ENCODE measurements at places on chromosomes 6 and 20.

DNA sequence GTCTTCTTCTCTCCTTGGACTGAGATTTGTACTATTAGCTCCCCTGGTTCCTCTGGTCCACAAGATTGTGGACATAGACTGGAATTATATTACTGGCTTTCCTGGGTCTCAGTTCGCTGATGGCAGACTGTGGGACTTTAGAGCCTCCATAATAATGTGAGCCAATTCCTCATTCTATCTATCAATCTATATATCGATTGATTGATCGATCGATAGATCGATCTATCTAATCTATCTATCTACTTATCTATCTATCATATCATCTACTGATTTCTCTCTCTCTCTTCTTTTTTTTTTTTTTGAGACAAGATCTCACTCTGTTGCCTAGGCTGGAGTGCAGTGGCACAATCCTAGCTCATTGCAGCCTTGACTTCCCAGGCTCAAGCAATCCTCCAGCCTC lies 51.5 kb upstream of the DDR1 start:
- no peak for DNase-seq

DNA sequence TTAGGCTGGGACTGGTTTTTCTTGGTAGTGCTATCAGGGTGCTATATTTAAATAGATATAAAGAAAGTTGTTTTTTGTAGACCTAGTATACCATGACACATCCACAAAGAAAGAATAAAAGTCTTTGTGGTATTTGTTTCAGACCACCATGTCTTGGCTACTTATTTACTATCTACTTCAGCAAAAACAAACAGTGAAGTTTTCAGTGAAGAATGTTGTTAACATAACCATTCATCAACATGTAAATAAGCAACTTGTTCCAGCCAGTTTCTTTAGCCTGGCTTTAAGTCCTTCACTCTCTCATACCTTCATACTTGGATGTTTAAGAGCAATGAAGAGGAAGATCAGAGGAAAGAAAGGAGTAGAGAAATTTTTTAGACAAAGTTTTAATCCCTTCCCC lies 624.1 kb downstream of the CD109 start:
- no peak for DNase-seq

GRCh38 chr6:42407379-42407778 lies 44.3 kb downstream of the TRERF1 start:
- DNase-seq, result no peak

DNA sequence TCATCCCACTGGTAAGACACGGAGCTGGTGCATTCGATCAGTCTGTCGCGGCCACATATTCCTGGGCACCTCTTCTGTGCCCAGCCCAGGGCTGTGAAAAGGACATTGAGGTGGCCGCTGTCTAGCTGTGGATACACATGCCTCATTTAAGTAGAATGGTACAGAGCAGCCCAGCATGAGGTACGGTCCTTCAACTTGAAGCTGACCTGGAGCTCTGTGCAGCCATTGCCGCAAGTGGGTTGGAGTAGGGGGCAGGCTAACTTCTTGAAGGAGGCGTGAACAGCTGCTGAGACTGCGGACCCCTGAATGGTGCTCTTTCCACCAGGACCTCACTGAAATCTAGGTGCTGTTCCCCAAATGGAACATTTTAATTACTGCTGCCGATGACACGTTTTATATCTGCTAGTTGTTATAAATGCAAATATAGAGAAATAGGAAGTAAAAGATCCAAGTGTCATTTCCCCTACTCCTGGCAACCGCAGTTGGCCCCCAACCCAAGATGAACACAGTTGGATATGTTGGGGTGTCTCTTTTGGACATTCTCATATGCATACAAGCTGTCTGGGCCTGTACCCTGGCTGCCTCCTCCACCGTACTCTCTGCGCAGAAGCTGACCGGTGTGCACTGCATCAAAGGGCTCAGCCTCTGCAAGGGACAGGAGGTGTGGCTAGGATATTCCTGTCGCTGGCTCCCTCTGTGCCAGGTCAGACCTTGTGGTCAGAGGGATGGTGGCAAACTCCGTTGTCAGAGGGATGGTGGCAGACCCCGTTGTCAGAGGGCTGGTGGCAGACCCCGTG lies 86.1 kb downstream of the CDC5L start:
- DNase-seq, result no peak

- no peak for DNase-seq
Observed at GRCh38 chr6:30042476-30042875, 18.6 kb upstream of the POLR1H start.

- DNase-seq, result no peak
Observed at GRCh38 chr6:55543633-55544309, 35.2 kb downstream of the HMGCLL1 start.

DNA sequence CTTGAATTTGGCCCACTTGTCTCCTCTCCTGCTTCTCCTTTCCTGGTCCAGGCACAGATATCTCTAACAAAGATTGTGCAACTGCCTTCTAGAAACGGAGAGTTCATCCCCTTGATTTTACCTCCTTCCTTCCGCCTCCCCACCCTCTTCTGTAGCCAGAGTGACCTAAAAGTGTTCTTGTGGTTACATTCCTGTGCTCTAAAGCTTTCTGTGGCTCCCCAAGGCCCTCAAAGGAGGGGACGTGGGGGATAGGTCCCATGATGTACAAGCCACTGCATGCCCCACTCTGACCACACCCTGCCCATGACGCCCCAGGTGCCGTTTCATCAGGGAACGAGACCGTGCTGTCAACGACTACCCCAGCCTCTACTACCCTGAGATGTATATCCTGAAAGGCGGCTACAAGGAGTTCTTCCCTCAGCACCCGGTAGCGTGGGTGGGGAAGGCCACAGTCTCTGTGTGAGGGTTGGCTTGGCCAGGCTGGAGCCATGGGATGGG lies 8.2 kb downstream of the CDC25B start:
- DNase-seq, result no peak

DNA sequence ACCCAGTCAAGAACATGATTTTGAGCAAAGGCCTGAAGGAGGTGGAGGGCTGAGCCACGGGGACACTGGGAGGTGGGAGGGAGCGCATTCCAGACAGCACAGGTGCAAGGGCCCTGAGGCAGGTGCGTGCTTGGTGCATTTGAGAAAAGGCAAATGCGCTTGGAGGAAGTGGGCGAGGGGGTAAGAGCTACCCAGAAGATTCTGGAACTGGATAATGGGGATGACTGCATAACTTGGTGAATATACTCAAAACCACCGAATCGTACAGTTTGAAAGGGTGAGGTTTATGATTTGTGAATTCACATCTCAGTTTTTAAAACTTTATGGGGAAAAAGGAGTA lies 9.8 kb downstream of the PREX1 start:
- no peak for DNase-seq

GRCh38 chr20:10313701-10314100 lies 95.1 kb downstream of the SNAP25 start:
- no peak for DNase-seq

- DNase-seq, result no peak
Observed at GRCh38 chr6:118408863-118409262, 139.2 kb upstream of the PLN start.

DNA sequence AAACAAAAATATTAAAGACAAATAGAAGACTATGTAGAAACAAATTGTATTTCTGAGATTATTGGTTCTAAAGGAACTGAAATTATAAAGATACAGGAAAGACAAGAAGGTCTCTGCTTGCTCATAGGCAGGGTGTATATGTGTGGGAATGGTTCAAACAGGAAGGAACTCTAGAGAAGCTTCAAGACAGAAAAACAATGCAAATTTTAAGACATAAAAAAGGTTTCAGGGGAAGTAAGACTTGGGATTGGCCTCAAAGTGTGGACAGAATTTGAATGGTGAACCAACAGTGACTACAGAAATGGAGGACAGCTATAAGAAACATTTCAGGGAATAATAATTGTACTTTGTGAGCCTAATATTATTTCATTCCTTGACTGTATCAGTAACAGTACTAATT lies 50.3 kb downstream of the OR2B2 start:
- no peak for DNase-seq

DNA sequence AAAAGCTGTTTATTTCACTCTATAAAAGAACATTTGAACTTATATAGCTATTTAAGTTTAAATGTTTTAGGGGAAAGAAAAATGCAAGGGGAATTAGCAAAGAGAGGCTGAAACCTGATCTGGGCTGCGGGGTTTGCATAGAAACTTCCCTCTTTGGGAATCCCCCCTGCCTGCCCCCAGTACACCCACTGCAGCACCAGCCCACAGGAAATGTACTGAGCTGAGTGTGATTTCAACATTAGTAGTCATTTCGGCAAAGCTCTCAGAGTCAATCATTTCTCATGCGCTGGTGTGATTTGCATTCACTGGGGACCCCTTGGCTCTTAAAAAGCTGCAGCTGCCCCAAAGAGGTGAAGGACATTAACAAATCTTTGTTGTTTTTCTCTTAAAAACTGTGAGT lies 859.4 kb downstream of the MAFB start:
- DNase-seq, result no peak

GRCh38 chr6:72748759-72749158 lies 126.9 kb downstream of the KCNQ5 start:
- no peak for DNase-seq

DNA sequence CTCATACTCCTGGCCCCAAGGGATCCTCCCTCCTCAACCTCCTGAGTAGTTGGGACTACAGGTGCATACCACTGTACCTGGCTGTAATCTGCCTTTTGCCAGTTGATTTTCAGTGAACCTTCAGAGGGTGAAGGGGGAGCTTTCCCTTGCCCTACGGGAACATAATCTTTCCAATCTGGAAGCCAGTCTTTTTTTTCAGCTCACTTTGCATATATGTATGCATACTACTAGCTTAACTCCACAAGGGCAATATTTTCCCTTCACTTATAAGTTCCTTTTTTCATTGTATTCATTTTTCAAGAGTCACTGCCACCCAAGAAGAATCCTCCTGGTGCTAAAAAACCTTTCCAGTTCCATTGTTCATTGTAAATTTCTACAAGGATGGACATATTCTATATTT lies 53.4 kb upstream of the GCM1 start:
- DNase-seq, result no peak

GRCh38 chr6:133218852-133219251 lies 22.3 kb upstream of the EYA4 start:
- DNase-seq, result no peak

GRCh38 chr6:106451439-106451838 lies 90.9 kb downstream of the CRYBG1 start:
- DNase-seq, result no peak

- DNase-seq, result no peak
Observed at GRCh38 chr6:127162836-127163235, 44.4 kb downstream of the RSPO3 start.

DNA sequence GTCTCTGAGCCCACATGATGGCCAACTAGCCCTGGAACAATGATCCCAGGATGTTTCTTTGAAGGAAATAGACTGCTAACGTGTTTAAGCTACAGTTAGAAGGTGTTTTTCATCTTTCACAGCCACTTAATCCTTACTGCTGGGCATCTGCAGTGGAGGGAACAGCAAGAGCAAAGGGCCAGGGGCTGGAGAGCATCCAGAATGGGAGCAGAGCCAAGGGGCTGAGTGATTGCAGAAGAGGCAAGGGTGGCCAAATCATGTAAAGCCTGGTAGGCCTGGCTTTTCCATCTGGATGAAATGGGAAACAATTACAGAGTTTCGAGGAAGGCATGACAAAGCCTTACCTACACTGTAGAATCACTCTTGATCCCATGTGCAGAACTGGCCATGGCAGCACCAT lies 18.7 kb upstream of the LAMP5 start:
- no peak for DNase-seq

- no peak for DNase-seq
Observed at GRCh38 chr20:35883336-35883777, 70.9 kb downstream of the SCAND1 start.

DNA sequence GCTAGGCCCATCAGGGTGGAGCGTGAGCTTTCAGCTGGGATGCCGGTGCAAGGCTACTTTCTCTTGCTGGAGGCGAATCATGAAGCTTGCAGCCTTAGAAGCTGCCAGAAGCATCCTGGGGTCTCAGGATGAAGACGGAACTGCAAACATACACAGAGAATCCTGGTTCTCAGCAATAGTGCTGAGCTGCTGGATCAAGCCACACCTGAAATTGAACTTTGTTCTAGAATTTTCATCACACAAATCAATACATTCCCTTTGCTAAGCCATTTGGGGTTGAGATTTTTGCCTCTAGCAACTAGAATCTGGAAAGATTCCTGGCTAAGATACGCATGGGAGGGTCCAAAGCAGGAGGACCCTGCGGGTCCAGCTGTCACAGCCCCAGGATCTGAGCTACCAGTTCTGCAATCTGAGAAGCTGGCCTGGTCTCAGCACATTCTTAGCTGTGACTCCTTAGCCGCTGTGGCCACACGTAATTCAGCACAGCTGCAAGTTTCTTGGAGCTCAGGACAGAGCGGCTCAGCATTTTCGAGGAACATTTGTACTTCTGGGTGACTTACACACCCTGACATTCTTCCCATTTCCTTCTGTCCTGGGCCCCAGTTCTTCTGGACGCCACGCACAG lies 6.6 kb upstream of the ARFGAP1 start:
- DNase-seq, result no peak

Data from NCI-H460 (cell line).